Activated CD4-positive, alpha-beta T cell treated with anti-CD3 and anti-CD28 coated beads, Interleukin-2, amount 50 U/mL, for 24 hours (primary cell): ENCODE measurements at places on chromosomes 2 and 18.

DNA sequence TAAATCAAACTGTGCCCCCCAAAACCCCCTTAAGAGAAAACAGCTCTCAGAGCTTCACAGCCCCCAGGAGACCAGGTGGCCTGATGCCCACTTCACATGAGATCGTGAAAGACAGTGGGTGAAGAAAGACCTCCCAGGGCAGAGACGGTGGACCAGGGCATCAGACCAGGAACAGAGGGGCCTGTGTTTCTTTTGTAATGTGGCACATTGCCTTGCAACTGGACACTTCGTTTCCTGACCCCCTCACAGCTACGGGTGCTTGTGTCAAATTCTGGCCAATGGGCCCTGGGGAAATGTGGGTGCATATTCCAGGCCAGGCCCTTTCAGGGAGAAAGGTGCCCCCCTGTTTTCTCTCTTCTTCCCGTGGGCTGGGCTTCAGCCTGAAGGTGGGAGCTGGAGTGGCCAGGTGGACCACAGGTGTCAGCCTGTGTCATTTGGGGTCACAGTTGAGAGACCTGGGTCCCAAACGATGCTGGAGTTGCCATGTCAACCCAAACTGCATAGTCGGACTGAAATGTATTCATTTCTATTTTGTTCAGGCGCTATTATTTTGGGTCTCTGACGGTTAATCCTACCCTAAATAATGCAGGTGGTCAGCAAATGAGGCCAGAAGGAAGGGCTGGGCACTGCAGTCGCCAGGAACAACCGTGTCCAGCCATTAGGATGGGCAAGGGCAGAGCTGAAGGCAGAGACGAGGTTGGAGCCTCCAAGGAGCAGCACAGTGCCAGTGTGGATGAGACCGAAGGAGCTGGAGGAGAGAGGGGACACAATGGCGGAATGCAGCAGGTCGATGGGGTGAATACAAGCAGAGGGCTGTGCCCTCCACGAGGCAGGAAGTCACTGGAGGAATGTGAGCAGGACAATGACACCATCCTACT, 338.2 kb downstream of the EIPR1 start:
- no peak for DNase-seq

GRCh38 chr2:136195226-136195625, 77.3 kb upstream of the CXCR4 start:
- no peak for DNase-seq

DNA sequence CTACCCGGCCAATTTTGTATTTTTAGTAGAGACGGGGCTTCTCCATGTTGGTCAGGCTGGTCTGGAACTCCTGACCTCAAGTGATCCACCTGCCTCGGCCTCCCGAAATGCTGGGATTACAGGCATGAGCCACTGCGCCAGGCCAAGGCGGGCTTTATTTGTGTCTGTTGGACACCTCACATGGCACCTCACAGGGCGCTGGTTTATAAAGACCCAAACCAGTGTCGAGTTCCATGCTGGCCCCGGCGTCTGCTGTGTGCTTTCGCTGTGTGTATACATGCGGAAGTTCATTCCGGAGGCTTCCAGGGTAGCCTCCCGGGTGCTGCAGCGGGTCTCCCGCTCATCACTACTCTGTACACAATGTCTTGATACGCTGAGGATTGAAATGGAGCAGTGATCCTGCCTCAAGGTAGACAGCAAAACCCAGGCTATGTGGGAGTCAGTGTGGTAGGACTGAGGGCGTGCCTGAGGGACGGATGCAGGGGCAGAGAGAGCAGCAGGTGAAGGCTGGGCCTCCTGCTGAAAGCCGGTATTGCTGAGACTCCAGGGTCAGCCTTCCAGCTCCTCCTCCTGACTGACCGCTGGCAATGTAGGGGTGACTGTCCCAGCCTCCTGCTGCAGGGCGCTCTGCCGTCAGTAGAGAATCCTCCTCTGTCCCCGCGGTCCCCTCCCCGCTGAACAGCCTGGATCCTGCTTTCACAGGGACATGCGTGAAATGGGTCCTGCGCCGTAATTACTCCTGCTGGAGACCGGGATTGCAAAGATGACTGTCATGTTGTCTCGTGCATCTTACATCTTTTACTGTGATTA, 22.7 kb downstream of the LDLRAD4 start:
- no peak for DNase-seq

DNA sequence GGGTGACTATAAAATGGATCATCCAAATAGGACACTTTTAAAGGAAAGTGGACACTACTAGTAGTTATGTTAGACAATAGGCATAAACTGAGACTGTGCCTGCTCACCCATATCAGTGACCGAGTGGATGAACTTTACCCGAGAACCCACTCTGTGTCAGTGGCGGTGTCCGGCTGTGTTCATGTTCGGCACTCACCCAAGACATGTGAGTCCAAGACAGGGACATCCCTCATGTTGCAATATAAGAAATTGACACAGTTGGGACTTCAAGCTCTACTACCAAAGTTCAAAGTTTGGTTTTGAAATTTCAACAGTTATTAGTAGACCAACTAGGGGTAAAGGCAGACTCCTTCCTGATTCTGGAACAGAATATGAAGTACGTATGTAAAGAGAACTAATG, 326.3 kb upstream of the TNP1 start:
- no peak for DNase-seq

- DNase-seq, result no peak
These were observed 519.2 kb upstream of the REG3G start for GRCh38 chr2:78506301-78506700.

- DNase-seq, result no peak
These were observed 44.5 kb downstream of the SH3BP4 start for GRCh38 chr2:234996069-234996940.

DNA sequence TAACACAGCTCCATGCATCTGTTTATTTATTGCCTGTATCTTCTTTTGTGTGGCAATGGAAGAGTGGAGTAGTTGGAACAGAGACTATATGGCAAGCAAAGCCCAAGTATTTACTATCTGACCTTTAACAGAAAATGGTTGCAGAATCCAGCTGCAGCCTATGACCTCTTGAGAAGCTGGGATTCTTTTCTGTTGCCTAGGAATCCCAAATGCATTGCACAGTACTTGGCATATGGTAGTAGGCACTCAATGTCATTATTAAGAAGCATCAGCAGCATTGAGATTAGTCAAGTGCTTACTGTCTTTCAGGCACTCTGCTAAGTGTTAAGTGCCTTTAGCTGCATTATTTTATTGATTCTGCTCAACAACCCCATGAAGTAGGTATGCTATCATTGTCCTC, 331.6 kb downstream of the CCDC85A start:
- no peak for DNase-seq

DNA sequence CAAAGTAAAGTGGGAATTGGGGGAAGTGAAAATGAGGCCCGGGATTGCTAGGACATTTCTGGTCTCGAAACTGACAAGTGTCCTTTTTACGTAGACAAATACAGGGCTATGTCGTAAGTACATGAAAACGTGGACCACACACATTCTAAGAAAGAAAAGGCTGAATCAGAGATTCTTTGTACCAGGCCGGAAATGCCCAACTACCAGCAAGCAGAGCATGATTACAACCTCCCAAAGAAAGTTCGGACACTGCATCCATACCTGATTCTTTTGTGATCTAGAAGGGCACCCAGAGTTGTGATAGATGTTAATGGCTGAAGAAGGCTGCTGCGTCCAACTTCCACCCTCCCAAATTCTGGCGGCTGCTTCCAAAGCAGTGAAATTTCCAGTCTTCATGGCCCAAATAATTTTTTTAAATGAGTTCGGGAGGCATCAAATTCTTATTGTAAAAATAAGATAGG, 1.7 kb downstream of the RBMS1 start:
- DNase-seq, result no peak

- DNase-seq, result no peak
These were observed 40.5 kb upstream of the PEX13 start for GRCh38 chr2:60976875-60977561.

DNA sequence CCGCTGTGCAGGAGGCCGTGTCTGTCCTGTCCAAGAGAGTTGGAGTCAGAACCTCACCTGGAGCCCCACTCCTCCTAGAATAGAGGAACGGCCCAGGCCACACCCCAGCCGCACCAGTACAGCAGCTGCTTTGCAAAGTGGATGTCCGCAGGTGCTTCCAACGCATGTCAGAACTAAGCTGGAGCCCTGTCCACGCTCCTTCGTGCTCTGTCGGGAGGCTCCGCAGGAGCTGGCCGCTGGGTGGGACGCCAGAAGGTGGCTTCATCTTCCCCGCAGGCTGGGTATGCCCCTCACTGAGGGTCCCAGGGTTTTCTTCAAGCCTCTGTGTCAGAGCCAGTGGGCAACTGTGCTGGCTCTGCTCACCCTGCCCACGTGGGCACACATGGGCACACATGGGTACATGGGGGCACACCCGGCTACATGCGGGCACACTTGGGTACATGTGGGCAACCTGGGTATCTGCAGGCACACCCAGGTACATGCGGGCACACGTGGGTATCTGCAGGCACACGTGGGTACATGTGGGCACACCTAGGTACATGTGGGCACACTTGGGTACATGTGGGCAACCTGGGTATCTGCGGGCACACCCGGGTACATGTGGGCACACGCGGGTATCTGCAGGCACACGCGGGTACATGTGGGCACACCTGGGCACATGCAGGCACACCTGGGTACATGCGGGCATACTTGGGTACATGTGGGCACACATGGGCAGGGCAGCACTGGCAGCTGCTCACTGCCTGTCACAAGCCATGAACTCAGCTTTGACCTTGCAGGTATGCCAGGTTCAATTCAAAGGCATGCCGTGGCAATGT, 67.1 kb upstream of the CTDP1 start:
- DNase-seq, result no peak

DNA sequence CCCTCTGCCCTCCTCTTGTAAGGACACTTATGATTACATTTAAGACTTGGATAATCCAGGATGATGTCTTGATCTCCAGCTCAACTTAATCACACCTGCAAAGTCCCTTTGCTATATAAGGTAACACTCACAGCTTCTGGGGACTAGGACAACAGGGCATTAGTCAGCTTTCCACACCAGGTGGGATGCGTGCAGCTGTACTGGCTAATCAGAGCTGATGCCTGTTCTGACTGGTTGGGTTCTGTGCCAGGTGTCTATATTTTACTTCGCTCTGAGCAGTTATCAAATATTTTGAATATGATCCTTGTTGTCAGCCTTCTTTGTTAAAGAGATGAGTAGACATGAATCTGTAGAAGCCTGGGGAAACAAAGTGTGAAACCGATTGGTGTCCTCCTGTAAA, 115.5 kb upstream of the ATP8B1 start:
- DNase-seq, result no peak

GRCh38 chr2:64837925-64838641, 151.1 kb upstream of the SLC1A4 start:
- DNase-seq, result no peak

GRCh38 chr2:165794536-165794928, 485 bp upstream of the GALNT3 start:
- no peak for DNase-seq

- DNase-seq, result no peak
These were observed 2.9 kb downstream of the ITPRID2 start for GRCh38 chr2:181894381-181894780.

- DNase-seq, result no peak
These were observed 262.7 kb downstream of the SETBP1 start for GRCh38 chr18:44943311-44943881.

- DNase-seq, result no peak
These were observed 79.1 kb downstream of the TWIST2 start for GRCh38 chr2:238926761-238927611.

DNA sequence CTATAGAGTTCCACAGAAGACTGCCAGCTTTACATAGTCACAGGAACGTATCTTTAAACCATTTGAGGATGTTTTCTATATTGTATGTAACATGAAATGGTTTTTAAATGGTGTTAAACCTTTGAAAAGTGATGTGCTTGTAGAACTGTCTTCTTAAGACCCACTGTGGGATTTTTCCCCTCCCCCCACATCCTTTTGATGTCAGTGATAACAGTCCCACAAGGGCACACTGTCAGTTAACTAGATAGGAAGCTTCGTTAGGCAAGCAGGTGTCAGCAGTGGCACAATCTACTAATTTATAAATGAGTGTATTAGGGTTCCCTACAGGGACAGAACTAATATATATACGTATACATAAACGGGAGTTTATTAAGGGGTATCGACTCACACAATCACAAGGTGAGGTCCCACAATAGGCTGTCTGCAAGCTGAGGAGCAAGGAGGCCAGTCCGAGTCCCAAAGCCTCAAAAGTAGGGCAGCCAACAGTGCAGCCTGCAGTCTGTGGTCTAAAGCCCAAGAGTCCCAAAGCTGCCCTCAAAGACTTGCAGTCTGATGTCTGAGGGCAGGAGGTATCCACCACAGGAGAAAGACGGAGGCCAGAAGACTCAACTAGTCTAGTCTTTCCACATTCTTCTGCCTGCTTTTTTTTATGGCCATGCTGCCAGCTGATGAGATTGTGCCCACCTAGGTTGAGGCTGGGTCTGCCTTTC, 23.8 kb upstream of the HNRNPLL start:
- no peak for DNase-seq

DNA sequence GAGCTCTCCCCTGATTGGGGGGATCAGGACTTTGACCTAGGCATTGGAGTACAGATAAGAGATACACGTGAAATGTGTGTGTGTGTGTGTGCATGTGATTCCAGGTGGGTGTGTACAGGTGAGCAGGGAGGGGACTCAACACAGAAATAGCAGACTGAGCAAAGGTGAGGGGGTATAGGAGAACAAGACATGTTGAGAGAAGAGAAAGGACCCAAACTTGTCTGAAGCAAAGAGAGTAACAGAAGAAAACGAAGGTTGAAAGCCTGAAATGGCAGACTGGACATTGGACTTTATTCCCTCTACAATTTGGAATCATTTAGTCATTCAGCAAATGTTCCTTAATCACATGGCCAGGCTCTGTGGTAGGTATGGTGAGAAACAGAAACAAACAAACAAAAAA, 23.3 kb downstream of the MRO start:
- DNase-seq, result no peak

DNA sequence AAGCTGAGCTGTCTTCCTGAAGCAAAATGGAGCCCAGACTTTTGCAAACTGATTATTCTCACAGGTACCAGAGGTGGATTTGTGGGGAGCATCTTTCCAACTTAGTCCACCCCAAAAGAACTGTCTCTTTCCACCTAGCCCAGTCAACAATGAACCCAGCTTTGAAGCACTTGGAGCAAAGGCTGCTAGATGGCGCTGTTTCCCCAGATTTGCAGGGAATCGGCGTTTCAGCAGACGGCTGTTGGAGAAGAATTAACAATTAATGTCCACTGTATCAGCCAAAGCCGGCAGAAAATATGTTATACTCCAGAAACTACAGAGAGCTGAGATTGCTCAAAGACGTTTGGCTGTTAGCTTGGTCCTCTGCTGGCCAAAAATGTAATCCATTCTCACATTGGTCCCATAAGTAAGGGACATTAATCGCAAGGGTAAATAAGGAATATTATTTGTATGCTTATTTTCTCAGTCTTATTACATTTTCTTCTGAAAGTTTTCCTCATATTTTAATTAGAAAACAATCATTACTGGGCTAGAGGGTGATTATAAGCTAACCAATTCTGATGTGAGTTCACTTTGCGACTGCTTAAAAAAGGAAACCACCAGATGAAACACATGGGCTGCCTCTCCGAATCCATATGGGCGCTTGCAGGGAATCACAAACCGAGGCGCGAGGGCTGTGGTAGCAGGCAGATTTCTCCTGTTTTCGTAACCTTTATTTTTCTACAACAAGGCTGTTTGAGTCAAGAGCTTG, 423.8 kb upstream of the MEX3C start:
- DNase-seq, result no peak

- no peak for DNase-seq
These were observed 86.8 kb downstream of the GULP1 start for GRCh38 chr2:188378371-188378950.
